ENCODE measurements at places on chromosomes 6 and 20.

DNA sequence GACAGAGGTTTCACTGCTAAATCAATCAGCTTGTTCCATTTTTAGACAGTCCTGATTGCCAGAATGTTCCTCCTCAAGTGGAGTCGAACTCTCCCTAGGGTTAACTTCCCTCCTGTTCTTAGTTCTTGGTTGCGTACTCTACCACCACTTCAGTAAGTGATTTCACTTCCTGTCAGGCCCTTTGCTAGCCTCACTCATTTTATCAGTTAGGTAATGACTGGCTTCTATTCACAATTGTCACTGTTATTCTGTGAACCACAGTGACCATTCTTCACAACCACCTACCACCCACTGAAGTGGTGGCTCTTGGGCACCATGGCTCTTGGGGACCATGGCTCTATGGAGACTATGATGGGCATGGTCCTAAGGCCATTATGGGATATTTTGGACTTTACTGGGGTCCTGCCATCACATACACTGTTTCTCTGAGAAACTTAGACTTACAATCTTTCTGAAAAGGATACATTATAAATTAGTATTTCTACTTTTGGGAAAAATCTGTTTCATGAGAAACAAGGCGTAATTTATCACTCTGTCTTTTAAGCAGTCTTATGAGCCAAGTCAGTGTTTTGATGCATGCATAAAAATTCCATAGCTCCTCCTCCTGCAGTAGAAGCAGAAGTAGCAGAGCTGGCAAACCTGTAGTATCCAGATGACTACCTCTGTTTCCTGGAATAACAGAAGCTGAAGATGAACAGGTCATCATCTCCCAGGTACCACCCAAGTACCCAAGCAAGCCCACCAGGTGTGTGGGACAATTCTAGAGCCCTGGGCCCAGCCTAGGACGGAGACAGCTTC lies 66.3 kb downstream of the ATXN1 start:
- DNase-seq: no peak
- no peak overlapping the region for H3K27ac ChIP-seq
- no peak overlapping the region for H3K4me3 ChIP-seq
- H3K27me3 ChIP-seq: no peaks in the 10 kb centered on the region
- H3K36me3 ChIP-seq: no peaks in the 10 kb centered on the region

DNA sequence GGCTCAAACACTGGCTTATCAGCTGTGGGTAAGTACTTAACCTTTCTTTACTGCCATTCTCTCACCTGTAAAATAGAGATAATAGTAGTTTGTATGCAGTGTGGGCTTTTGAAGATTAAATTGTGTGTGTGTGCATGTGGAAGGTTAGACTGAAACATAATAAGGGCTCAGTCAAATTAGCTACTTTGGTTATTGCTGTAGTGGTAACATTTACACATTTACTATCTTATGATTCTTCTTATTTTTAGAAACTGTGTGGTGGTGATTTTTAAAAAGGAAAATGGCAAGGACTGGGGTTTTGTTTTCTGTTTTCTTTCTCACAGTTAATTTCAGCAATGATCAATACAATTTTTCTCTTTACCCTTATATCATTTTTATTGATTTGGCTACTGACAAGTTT lies 206.9 kb downstream of the NKAIN2 start:
- no peaks in the 10 kb centered on the region for H3K4me1 ChIP-seq
- H3K27me3 ChIP-seq: no peaks in the 10 kb centered on the region
- H3K27ac ChIP-seq: no peak overlapping the region
- DNase-seq: no peak
- H3K4me3 ChIP-seq: no peak overlapping the region

DNA sequence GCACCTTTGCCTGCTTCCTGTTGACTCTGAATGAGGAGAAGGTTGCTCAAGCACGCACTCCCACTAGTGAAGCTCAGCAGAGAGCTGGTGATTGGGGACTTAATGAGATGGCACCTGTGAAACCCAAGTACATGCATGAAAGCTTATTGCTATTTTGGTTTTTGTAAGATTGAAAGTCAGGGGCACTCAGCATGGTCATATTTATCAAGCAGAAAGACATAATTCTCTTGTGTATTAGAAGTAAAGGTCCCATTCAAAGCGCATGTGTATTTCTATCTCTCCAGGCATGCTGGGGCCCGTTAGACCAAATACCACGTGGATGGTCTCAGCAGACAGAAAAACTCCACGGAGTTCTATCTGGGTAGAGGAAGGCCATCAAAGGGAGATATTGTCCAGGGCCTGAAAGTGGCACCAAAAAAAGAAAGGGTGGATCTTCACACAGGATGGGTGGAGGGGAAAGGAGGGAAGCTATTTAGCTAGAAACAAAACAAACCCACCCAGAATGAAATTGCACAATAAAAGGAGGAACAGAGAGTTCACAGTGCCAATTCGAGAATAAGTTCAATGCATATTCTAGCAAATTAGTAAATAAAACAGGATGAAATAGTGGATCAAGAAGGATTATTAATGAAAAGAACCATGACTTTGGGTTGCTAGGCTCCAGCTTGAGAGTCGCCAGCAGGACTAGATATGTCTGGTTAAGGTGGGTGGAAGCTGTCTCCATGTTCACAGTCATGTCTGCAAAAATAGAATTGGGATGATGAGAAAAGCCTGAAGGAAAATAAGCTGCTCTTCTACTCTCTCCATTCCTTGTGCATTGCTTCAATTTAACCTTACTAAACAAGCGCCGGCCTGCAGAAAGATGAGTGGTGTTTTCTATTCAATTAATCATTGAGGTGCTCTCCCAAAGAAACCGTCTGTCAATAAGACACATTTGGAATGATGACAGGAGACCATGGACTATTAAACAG lies 224.9 kb upstream of the DTNBP1 start:
- H3K4me1 ChIP-seq: no peaks in the 10 kb centered on the region
- H3K4me3 ChIP-seq: no peak overlapping the region
- no peaks in the 10 kb centered on the region for H3K36me3 ChIP-seq
- no peak for DNase-seq

GRCh38 chr6:109059153-109059552 lies 35.5 kb downstream of the SESN1 start:
- no peaks in the 10 kb centered on the region for H3K4me1 ChIP-seq
- no peak overlapping the region for H3K4me3 ChIP-seq
- no peaks in the 10 kb centered on the region for H3K27me3 ChIP-seq
- DNase-seq: no peak

DNA sequence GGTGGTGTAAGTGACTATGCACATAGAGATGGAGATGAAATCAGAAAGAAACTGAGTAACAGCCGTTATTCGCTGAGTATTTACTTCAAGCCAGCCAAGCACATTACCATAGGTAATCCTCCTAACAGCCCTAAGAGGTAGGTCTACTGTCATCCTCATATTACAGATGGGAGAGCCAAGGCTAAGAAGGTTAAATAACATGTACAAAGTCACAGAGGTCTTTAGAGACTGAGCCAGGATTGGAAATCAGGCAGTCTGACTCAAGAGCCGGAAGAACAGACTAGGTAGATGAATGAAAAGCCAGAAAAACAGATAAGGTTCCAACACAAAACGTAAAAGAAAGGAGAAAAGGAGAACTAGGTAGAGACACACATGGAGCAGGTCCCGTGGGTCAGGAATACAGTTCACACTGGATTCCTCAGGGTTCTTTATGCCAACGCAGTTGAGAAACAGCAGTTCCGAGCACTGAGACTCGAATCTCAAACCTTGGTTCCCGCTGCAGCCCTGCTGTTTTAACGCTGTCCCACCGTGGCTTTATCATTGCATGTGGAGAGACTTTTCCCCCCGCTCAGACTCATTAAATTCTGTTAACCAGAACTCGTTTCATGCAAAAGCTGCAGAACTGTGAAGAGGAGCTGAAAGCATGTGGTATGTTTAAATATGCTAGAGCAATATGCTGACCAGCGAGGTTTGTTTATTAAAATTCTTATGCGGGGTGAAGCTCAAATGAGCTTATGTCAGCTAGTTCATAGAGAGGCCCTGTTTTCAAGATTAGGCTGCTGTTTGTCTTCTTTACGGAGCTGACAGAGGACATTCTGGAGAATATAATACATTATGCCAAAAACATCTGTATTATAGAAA lies 537.9 kb downstream of the CD83 start:
- no peaks in the 10 kb centered on the region for H3K27me3 ChIP-seq
- H3K4me3 ChIP-seq: no peak overlapping the region
- no peaks in the 10 kb centered on the region for H3K4me1 ChIP-seq
- DNase-seq: no peak
- no peak overlapping the region for H3K27ac ChIP-seq

DNA sequence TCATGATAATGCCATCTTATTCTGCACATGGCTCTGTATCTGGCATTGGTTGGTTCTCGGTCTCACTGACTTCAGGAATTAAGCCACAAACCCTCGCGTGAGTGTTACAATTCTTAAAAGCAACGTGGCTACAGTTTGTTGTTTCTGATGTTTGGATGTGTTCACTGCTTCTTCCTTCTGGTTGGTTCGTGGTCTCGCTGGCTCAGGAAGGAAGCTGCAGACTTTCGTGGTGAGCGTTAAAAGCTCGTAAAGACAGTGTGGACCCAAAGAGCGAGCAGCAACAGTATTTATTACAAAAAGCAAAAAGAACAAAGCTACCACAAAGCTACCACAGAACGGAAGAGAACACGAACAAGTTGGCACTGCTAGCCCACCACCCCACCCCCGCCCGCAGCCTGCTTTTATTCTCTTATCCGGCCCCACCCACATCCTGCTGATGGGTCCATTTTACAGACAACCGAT lies 51.1 kb downstream of the MYLIP start:
- H3K36me3 ChIP-seq: no peaks in the 10 kb centered on the region
- no peak overlapping the region for H3K4me3 ChIP-seq

- no peaks in the 10 kb centered on the region for H3K27me3 ChIP-seq
- H3K36me3 ChIP-seq: no peaks in the 10 kb centered on the region
- DNase-seq: no peak
- no peak overlapping the region for H3K4me3 ChIP-seq
- H3K4me1 ChIP-seq: peaks cover 5% of the 10 kb centered on the region
- H3K27ac ChIP-seq: no peak overlapping the region
Observed at GRCh38 chr6:134520181-134521115, 202.5 kb upstream of the SGK1 start.

GRCh38 chr6:144659202-144660182 lies 374.4 kb downstream of the UTRN start:
- no peaks in the 10 kb centered on the region for H3K27me3 ChIP-seq
- peak overlapping the region; percentile 81 for H3K27ac ChIP-seq
- H3K36me3 ChIP-seq: no peaks in the 10 kb centered on the region

DNA sequence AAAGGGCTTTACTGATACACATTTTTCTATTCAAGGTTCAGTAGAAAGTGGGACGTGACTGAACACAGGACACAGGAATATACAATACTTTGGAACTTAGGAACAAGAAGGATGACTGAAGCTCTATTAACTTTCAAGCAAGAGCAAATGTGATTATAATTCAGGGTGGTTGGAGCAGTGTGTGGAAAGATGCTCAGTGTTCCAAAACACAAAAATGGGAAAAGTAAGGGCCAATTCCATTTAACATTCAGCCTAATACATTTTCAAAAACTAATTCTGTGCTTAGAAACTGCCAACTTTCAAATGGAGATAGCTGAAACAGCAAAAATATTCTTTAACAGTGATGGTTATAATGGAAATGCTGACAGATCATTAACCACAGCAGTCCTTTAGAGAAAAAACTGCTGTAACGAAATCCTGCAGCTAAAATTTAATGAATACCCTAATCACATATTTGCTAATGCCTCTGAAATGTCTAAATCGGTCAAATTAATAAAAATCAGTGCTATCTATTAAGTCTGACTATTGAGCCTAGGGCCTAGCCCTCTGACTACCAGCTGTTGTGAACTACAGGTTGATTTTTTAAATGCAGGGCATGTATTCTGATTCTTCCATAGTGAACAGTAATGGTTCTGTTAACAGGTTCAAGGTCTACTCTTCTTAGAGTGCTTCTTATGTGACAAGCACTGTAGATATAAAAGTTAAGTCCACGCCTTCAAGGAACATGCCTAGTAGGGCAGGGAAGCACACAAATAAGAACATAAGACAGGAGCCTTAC lies 45.9 kb downstream of the RARS2 start:
- no peaks in the 10 kb centered on the region for H3K4me1 ChIP-seq
- peaks cover 49% of the 10 kb centered on the region for H3K36me3 ChIP-seq
- DNase-seq: no peak
- no peaks in the 10 kb centered on the region for H3K27me3 ChIP-seq

GRCh38 chr6:119444642-119445557 lies 95.3 kb upstream of the MAN1A1 start:
- H3K36me3 ChIP-seq: no peaks in the 10 kb centered on the region
- H3K27ac ChIP-seq: no peak overlapping the region
- no peak overlapping the region for H3K4me3 ChIP-seq
- no peak for DNase-seq
- H3K27me3 ChIP-seq: no peaks in the 10 kb centered on the region

DNA sequence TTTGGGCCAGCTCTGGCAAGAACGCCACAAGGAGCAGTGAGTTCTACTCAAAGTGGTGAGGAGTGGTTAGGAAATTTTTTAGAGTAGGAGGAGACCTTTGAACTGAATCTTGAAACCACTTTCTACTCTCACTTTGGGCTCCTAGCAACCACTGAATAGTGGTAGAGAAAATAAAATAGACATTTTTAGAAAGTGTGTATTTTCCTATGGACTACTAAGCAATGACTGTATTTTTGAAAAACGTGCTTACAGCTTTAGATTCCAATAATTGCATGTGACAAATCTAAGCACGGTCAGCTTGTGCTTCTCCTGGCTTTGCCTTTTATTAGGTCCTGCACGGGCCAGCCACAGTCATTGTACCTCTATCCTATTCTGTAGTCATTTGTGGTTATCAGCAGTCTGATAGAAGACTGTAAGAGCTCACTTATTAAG lies 8.7 kb upstream of the IFNGR1 start:
- H3K27ac ChIP-seq: peak overlapping the region; percentile 31
- H3K36me3 ChIP-seq: no peaks in the 10 kb centered on the region
- H3K4me1 ChIP-seq: peaks cover 7% of the 10 kb centered on the region
- H3K4me3 ChIP-seq: no peak overlapping the region
- no peaks in the 10 kb centered on the region for H3K27me3 ChIP-seq

- H3K27ac ChIP-seq: no peak overlapping the region
- DNase-seq: no peak
- no peaks in the 10 kb centered on the region for H3K27me3 ChIP-seq
- H3K36me3 ChIP-seq: no peaks in the 10 kb centered on the region
Observed at GRCh38 chr6:147176795-147177194, 27.4 kb upstream of the STXBP5 start.

GRCh38 chr6:149065658-149066556 lies 251.6 kb upstream of the TAB2 start:
- H3K27ac ChIP-seq: no peak overlapping the region
- H3K36me3 ChIP-seq: no peaks in the 10 kb centered on the region
- no peak overlapping the region for H3K4me3 ChIP-seq
- H3K27me3 ChIP-seq: no peaks in the 10 kb centered on the region
- no peak for DNase-seq
- peaks cover 9% of the 10 kb centered on the region for H3K4me1 ChIP-seq

All from large intestine (tissue), 12 donors.